ENCODE measurements at places on chromosomes 1 and 21.

- DNase-seq, result no peak
Observed at GRCh38 chr21:14121719-14122118, 89.0 kb downstream of the LIPI start.

- no peak for DNase-seq
Observed at GRCh38 chr21:21605521-21605920, 607.3 kb downstream of the NCAM2 start.

DNA sequence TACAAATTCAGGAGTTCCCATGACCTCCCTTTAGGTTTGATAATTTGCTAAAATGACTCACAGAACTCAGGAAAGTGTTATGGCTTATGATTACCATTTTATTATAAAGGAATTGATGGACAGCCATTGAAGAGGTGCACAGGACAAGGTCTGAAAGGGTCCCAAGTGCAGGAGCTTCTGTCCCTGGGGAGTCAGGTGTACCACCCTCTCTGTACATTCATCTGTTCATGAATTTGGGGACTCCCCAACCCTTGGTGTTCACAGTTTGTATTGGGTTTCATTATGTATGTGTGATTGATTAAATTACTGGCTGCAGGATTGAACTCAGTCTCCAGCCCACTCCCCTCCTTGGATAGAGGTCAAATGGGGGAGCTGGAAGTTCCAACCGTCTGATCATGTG, 10.8 kb upstream of the IL10RB start:
- no peak for DNase-seq

DNA sequence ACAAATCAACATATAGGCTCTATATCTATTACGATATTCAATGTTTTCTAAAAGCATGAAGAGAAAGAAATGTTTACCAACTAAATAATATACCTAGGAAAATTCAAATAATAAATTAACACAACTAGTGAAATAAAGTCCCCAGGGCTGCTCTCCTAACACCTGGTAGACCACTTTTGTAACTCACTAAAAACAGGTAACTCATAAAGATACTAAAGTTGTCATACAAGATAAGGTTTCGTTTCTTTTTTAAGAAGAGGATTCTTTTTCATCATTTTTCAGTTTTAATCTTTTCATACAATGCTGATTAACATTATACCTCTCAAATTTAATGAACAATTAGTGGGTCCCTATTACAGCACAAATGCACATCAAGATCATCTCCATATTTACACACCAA, 99.0 kb downstream of the ZZZ3 start:
- DNase-seq, result no peak

DNA sequence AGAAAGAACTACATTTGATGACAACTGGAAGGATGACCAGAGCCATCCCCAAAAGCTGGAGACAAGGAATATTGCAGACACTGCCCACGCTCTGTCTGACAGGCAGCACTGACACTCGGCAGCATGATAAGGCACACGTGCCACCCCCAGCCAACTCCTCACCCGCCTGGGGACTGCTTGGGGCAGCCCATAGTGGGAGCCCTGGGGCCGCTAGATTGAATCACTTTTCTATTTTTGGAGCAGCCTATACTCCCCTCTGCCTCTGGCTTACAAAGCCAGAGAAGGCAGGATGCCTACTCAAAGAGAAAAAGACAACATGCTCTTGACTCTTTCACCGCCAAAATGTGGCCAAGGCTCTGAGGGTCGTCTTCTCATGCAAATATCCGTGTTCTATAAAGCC, 1.3 kb downstream of the SMG5 start:
- DNase-seq, result peak; percentile 88

DNA sequence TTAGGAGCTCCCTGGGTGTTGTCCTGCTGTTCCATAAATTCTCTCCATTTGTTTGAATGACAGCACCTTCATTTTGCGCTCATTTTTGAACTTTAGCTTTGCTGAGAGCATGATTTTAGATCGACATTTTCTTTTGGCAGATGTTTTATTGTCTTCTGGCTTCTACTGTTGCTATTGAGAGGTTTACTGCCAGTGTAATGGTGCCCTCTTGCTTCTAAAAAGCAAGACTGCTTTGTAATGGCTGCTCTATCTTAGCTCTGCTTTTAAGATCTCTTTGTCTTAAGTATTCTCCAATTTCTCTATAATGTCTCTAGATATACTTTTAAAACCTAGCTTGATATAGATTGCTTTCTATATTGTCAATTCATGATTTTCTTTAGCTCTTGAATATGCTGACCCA, 27.8 kb downstream of the THEM4 start:
- peak; percentile 26 for DNase-seq

DNA sequence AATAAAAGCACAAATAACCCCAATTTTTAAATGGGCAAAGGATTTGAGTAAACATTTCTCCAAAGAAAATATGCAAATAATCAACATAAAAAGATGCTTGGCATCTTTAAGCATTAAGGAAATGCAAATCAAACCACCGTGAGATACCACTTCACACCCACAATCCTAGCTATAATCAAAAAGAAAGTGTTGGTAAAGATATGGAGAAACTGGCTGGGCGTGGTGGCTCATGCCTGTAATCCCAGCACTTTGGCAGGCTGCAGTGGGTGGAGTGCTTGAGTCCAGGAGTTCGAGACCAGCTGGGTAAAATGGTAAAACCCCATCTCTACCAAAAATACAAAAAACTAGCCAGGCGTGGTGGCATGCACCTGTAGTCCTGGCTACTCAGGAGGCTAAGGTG, 16.9 kb downstream of the ARHGEF11 start:
- DNase-seq, result no peak

GRCh38 chr1:46520063-46520911, 30.7 kb downstream of the DMBX1 start:
- no peak for DNase-seq

DNA sequence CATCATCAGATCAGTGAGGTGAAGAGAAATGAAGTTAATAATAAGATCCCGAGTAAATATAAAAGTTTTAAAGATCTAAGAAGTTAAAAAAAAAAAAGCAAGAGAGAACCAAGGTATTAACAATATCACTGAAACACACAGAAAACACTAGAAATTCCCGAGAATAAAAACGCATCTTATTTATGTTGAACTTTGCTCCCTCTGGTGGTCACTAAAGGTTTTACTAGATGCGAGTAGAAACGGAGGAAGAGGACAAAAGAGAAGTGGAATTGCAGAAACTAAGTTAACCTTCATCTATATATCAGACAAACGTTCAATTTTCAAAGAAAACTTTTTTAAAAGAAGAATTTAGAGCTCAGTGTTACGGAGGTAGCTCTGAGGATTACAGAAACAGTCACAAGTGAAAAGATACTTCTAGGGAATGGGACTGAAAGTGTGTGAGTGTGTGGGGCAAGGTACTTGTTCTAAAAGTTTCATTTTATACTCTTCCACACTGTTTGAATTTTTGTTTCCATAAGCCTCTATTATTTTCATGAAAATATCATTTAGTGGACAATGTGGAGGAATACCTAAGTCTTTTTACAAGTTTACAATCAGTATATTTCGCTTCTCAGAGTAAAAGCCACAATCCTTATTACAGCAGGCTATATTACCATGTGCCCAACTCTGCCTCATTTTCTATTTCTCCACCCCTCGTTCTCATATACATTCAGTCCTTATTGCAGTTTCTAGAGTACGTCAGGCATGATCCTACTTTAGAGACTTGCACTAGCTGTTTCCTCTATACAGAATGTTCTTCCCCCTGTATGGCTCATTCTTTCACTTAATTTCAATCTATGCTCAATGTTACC, 19.7 kb downstream of the ACBD6 start:
- peak; percentile 88 for DNase-seq

- DNase-seq, result peak; percentile 90
Observed at GRCh38 chr1:8848663-8849386, 29.7 kb downstream of the ENO1 start.

DNA sequence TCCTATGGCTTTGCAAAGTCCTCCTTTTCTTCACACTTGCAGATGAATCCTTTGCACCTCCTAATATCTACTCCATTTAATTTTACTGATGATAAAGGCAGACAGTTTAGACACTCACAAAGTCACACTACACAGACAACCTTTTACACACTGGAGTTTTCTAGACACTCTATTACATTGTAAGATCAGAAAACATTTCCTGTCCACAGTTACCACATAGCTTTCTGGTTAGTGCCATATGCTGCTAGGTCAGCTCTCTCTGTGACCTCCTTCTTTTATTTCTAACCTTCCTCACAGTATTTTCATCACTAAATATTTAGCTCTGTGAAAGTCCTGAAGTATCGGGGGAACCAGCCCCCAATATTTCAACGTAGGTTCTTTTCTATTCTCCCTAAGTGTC, 5.1 kb downstream of the SH2D1B start:
- DNase-seq, result no peak

DNA sequence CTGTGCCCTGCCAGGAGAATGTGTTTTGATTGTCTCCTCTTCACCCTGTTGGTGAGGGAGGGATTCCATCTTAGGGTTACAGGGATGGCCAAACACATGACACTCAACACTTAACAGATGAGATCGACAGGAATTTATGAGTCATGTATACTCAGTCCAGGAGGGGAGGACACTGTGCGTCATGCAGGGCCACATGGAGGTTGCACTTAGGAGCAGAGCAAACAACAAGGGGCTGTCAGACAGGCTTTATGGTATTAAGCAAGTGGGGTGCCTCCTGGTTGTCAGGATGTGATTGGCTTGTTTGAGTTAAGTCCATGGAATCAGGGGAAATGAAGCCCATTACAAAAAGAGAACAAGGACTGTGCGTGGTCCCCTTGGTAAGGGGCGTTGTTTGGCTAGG, 26.9 kb downstream of the EDARADD start:
- peak; percentile 52 for DNase-seq

DNA sequence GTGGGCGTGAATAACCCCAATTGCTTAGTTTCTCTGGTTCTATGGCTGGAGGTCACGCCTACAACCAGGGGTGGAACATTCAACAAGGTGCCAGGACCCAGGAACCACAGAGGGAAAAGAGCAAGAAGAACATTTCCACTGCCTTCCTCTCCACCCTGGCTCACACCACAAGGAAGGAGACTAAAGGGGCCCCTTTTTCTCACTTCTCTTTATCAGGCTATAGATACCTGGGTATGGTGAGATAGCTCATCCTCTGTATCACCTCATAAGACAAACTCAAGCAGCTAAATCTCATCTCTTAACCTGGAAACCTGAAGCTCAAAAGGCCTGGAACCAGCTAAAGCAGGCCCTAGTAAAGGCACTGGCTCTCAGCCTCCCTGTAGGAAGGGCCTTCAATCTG, 438.8 kb upstream of the OLFM3 start:
- no peak for DNase-seq

- peak; percentile 48 for DNase-seq
Observed at GRCh38 chr1:46533179-46533864, 18.1 kb downstream of the KNCN start.

- no peak for DNase-seq
Observed at GRCh38 chr1:116674751-116675150, 7.2 kb upstream of the IGSF3 start.

GRCh38 chr1:45465277-45465676, 25.7 kb downstream of the TESK2 start:
- no peak for DNase-seq

GRCh38 chr1:16340673-16341072, 11.6 kb downstream of the FBXO42 start:
- DNase-seq, result no peak

GRCh38 chr1:96481409-96481808, 240.2 kb upstream of the PTBP2 start:
- no peak for DNase-seq

DNA sequence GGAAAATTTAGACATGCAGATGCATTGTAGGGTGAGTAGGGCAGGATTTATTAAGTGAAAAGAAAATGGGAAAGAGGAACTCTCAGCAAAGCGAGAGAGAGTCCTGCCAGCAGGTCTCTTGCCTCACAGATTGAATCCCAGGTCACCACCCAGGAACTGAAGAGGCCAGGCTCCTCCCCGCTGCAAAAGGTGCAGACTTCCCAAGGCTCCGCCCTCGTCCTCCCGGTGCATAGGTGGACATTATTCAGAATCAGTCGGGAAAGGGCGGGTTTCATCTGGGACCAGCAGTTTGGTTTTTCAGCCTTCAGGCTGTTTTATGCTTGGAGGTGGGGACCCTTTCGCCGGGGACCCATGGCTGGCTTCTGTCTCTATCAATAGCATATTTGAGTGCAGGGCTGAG, 41.6 kb upstream of the APP start:
- DNase-seq, result no peak

DNA sequence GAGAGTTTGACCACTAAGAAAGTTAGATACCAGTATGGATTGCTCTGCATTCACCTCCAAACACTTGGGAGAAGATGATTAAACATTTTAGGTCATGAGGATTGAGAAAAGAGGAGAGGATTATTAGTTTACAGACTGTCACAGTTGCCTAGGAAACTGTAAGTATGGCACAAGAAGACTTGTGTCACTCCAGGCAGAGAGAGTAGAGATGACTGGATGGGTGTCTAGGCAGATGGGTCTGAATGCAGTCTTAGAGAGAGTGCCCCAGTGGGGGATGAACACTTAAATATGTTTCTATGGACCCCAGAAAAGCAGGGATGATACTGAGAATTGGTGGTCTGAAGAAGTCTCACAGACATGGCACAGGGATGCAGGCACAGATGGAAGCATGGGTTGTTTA, 477.6 kb upstream of the B3GALT2 start:
- DNase-seq, result no peak

DNA sequence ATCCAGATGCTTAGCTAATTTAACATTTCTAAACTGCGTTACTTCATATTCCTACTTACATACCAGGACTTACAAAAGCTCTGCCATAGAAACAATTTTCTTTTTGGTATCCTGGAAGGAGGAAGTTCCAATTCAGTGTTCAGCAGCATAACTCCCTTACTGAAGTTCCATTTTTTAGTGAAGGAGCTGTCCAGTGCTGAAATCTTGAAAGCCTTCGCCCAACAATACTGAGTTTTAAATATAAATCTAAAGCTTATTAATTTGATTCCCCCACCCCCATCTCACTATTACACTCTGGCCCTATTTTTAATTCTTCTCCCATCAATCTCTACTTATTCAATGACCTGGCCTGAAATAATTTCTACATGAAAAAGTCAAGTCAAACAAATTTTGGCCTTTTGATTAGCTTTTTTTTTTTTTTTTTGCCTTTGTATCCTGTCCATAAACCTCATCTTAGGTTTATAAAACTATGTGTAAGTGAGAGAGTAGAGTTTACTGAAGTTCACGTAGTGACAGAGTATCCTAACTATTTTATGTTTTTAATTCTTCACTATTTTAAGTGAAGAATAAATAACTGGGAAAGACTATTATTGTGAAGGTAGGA, 323.0 kb upstream of the PLD5 start:
- peak; percentile 68 for DNase-seq

DNA sequence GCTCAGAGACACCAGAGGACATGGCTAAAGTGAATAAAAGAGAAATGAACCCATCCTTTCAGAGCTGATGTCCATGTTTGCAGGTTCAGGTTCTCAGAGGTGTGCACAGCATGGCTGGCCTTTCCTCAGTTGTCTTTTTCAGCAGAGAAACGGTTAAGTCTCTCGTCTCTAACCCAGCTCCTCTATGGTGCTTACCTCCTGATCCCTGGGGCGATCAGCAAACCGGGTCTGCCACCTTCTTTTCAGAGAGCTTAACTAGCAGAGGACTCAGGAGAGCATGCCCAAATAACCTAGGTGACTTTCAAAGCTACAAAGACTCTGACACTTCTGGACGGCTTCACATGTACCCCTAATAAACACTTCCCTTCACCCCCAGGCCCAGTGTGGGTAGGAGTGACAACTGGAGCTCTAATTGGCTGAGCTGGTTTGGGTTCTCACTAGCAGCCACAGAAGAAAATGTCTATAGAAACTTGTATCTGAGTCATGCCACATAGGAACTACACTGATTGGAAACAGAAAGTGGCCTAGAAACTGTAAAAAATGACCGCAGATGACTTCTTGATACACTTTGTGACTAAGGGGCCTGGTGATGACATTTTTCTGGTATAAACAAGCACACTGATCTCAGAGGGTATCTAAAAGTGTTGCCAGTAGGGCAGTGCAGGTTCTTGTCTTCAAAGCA, at the start of gene AIM2:
TSS of gene AIM2 (minus strand) at position 329 of the 682 bp plus-strand sequence. CDS start 3,267 bp downstream, outside the sequence.
- peak; percentile 99 for DNase-seq

All from OCI-M1 (cell line).